ENCODE measurements at places on chromosomes 13 and 19.
A peak's percentile ranks its signal among the peaks of the same experiment; 100 is the strongest.

- no peak for DNase-seq
Measured at GRCh38 chr13:94109715-94110374, 369.6 kb downstream of the DCT start.

DNA sequence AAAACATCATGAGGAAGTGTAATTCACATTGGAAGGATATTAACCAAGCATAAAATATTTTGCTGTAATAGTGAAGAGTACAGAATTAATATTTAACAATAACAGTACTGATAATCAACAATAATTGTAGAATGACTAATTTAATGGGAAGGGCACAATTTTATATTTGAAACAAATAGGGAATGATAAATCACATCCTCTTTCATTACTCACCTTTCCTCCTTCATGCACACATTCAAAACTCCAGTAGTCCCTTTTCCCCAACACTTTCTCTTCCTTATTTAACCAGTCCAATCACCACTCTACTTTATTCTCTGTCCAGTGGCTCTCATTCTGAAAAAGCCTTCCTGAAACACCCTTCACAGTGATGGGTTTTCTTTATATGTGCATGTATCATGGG is 110.8 kb upstream of the POSTN start:
- no peak for DNase-seq

DNA sequence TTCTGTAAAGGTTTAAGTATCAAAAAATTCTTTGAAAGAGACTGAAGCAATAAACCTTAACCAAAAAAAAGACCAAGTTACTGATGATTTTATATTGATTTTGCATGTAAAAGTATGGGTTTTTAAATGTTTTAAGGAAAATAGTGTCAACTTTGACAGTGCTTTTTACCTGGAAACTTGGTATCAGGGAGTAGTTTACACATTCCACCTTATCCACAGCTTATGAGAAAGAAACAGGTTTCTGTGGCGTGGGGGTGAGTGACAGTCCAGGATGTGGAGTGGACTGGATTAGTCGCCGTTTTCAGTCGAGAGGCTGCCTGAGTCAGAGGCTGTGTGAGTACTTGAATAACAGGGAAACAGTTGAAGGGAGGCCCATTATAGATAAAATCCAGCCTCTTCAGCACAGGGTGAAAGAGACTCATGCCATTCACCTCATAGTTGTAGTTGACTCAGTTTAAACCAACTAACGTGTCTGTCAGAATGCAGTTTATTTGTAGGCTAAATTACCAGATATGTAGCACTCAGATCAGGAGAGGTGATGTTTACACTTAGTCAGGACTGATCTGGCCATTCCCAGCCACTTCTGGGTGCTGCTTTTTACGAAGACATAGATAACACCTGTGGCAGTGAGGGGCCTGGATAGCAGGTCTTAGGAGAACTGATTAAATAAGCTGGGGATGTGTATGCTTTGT is 595 bp upstream of the GPR183 start:
- peak; percentile 62 for DNase-seq

GRCh38 chr13:66138172-66138811 is 1091.8 kb downstream of the PCDH9 start:
- DNase-seq, result no peak

DNA sequence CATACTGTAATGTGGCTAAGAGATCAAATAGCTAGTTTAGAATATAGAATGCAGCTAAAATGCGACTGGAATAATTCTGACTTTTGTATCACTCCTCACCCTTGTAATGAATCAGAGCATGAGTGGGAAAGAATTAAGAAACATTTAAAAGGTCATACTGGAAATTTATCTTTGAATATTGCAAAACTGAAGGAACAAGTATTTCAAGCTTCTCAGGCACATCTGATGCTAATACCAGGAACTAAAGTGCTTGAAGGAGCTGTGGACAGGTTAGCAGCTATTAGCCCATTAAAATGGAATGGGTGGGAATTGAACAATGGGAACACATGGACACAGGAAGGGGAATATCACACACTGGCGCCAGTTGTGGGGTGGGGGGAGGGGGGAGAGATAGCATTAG is 144.2 kb upstream of the ZNF91 start:
- DNase-seq, result no peak

DNA sequence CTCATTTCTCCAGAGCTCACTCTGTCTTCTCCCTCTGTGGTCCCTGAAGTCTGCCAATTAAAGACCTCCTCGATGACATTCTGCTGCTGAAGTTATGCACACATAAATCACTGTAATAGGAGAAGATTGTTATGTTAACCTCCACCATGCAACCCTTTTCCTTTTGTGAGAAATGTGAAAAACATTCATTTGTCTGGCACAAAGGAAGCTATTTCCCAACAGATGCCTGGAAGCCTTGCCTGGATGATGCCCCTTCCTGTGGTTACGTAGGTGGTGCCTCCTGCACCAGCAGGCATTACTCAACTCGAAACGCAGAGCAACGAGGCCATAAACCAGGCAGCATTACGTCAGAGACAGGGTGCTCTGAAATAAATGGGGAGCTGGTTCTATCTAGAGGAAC is 327.4 kb upstream of the ZNF507 start:
- DNase-seq, result no peak

DNA sequence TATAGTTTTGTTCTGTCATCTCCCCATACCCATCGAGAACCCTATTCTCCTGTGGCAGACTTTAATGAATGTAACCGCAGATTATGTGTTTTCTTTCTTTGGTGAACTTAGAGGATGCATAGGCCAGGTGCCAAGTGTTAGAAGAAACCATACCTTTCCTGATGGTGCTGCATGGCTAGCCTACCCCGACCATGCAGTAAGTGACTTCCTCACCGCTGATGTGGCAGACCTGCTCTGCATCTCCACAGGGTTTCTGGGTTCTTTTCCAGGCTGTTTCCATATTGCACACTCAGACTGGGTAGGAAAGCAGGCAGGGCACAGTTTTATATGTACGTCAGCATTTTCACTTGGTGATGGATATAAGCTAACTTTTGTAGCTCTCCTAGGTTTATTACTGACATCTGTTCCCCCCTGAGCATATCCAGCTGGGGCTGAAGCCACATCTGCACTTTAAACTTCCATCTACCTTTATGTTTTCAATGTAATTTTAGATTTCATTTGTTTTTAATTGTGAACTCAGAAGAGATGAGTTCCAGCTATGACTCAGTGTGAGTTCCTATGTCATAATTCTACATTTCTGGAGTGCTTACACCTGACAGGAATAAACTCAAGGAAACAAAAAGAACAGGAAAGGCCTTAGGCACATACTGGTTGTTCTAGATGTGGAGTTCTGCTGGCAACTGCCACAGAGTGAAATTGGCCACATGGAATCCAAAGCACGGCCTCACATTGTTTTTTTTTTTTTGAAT is 42.3 kb downstream of the LRCH1 start:
- no peak for DNase-seq

DNA sequence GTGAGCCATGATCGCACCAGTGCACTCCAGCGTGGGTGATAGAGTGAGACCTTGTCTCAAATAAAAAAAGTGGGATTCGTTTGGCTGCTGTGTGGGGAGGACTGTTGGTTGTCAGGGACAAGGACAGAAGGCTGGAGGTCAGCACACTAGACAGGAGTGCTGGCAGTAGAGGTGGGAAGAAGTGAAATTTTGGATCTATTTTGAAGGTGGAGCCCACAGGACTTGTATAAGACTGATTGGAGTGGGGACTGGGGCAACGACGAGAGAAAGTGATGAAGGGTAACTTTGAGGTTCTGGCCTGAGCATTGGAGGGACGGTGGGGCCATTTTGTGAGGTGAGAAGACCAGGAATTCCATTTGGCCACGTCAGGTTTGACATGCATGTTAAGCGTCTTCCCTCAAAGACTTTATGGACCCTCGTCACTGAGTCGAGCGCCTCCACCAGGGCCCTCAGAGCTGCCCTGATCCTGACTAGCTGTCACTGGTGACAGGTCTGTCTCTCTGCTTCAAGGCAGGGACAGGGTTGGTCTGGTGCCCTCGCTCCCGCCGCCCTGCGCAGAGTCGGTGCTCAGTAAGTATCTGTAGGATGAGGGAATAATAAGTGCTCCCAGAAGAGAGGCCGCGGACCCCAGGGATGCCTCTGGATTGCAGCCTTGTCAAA is 673 bp downstream of the CTU1 start:
- no peak for DNase-seq

- no peak for DNase-seq
Measured at GRCh38 chr13:75256922-75257321, 225.0 kb downstream of the TBC1D4 start.

DNA sequence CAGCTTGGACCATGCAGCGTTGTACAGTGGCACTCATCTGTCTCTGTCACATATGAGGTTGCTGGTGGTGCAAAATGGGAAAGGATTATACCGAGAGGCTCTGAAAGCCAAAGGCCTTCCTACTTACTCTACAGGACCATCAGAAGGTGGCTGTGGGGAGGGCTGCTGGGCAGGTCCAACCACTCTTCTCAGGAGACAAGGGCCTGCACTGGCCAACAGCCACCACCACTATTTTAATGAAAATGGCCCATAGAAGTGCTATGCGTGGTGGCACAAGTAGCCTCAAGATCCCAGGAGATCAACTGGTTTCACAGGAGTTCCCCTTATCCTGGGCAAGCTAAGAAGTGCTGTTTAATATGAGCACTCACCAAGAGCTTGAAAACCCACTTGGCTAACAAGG is 52.3 kb downstream of the MRPL57 start:
- DNase-seq, result no peak

DNA sequence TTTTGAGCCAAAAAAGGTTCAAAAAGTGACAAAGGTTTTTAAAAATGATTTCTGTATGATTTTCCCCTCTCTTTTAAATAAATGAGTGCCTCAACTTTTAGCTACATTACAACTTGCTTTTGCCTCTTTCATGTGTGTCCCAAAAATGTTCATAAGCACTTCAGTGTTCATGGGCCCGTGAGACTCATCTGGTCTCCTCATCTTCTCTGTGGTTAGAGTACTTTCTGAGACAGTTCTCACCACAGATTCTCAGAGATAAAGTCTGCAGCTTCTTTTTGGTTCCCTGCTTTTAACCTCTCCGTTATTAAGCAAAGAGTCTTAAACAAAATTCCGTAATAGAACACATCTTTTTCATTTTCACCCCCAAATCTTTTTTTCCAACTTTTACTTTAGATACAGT is 156.9 kb downstream of the DLEU7 start:
- DNase-seq, result no peak

- no peak for DNase-seq
Measured at GRCh38 chr13:32468502-32469142, 40.7 kb upstream of the N4BP2L1 start.

DNA sequence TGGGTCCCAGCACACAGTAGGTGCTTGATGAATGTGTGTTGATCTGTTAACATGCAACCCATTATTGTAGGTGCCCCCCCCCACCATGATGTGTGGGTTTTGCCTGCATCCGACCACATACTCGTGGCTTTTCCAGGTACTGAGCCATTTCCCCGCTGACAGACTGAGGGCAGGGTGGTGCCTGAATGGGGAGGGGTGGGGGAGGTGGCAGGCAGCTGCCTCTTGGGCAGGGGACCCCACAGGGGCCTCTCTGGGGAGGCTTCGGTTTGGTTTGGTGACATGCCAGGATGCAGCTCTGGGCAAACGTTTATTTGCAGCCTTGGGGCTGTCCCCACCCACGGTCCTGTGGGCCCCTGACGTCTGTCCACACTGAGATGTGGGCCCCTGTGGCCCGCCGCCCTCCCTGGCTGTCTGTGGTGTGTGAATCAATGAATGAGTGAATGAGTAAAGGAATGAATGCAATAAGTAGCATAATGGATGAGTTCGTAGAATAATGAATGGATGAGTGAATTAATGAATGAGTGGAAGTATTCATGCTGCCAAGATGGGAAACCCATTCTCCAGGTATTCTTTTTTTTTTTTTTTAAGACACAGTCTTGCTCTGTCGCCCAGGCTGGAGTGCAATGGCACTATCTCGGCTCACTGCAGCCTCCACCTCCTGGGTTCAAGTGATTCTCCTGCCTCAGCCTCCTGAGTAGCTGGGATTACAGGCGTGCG is 9.0 kb upstream of the JUND start:
- peak; percentile 83 for DNase-seq

- DNase-seq, result no peak
Measured at GRCh38 chr19:18849838-18850400, 18.2 kb downstream of the UPF1 start.

DNA sequence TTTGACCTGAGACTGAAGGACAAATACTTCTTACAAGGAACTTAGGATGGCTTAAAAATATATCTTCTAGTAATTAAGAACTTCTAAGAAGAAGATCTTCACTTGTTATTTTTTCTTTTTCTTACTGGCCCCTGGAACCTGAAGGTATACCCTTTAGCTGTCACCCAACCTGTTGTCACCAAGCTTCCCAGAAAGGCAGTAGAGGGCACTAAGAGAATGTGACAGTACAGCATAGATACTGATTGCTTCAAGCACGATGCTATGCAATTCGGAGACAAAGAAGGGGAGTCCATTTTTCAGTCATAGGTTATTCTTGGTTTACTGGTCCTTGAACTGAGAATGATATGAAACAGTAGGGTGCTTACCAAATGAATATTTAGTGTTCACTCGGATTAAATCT is 208.3 kb upstream of the PCDH9 start:
- no peak for DNase-seq

GRCh38 chr19:11208561-11209471 is 11.5 kb upstream of the KANK2 start:
- no peak for DNase-seq

DNA sequence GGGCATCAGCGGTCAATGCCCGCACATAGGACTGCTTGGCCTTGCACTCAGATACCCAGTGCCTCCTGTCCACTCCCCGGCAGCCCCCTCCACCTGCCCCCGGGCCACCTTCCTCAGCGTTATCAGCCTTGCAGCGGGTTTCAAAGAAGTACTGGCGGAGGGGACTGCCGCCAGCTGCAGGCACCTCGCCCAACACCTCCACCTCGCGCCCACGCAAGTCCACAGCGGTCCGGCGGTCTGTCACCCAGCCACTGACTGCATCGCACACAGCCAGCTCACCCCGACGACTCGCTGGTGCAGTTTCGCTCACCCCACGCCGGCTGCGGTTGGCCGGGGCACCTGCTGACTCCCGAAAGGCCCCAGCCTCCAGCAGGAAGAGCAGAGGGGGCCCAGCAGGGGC is 3.2 kb downstream of the NTF4 start:
- DNase-seq, result no peak

DNA sequence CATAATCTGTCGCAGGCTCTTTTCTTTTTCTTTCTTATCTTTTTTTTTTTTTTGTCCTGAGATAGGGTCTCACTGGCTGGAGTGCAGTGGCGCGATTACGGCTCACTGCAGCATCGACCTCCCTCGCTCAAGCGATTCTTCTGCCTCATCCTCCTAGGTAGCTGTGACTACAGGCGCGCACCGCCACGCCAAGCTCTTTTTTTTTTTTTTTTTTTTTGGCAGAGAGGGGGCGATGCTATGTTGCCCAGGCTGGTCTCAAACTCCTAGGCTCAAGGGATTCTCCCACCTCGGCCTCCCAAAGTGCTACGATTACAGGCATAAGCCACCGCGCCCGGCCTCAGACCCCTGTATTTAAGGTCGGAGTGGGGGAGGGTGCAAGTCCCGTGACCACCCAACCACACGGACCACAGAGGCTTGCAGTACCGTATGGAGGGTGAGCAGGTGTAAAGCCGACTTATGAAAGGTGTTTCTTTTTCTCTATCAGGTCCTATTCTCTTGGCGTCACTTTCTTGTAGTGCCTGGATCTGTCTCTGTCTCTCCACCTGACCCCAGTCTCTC is 2.0 kb downstream of the PHLDB3 start:
- no peak for DNase-seq

GRCh38 chr13:33543089-33543459 is 257.5 kb upstream of the STARD13 start:
- DNase-seq, result no peak

- no peak for DNase-seq
Measured at GRCh38 chr13:30551189-30551588, 66.5 kb upstream of the USPL1 start.

GRCh38 chr13:21546372-21546771 is 57.6 kb downstream of the MICU2 start:
- DNase-seq, result no peak

GRCh38 chr19:13121551-13122274 is 3.6 kb downstream of the NACC1 start:
- DNase-seq, result no peak
